ENCODE measurements at places on chromosomes 16 and 17.

GRCh38 chr17:79715943-79716797, 14.6 kb upstream of the ENPP7 start:
- DNase-seq: no peak

DNA sequence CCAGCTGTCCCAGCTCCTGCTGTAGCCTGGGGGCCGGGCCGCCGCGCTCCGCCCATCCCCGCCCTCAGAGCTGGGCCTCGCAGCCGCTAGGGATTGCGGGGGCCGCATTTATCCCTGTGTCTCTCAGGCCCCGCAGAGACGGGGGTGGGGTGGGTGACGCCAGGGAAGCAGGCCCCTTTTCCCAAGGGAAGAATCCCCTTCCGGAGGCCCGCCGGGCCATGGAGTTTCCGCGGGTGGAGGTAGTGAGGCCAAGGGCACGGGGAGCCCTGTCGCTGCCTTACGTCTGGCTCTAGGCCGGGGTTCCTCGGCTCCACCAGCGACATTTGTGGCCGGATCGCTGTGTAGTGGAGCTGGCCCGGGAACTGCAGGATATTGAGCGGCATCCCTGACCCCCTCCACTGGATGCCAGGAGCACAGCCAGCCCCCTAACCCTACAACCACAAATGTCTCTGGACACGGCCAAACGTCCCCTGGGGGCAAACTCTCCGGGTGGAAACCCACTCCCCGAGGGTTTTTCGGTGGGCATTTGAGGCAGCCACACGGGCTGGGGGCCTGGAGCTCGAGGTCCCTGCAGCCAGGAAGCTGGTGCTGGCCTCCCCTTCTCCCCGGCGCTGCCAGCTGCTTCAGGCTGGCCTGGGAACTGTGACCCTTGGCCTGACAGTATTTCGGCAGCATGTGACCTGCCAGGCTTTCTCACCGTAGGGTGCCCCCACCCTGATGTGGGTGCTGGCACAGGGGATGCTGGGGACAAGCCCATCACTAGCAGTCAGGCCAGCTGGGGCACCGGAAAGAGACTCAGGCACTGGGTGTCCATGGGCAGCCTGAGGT, 12.0 kb upstream of the CD300A start:
- peak; percentile 84 for DNase-seq

- no peak for DNase-seq
These were observed 12.4 kb downstream of the ZSCAN10 start for GRCh38 chr16:3086596-3087242.

DNA sequence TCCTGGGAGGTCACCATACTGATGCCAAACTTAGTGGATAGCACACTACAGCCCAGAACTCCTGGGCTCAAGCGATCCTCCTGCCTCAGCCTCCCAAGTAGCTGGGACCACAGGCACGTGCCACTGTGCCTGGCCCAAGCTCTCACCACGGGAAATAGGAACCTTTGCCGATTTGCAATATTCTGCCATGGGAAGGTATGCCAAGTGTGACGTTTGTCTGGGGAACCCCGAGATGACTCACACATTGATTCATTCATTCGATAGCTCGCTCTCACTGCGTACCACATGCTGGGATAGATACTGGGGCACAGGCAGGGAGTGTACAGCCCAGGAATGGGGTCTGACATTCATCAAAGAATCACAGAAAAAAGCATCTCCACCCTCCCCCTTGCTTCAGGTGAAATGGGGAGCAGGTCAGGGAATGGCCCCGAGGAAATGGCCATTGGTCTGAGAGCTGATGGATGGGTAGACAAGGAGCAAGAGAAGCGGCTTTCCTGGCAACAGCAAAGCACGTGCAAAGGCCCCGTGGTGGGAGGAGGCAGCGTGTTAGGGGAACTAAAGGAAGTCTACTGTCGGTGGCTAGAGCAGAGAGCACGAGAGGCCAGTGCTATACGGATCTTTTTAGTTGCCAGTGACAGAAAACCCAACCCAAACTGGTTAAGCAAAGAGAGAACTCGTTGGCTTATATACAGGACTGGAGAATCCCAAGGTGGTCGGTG, 44.1 kb downstream of the DNAH17 start:
- DNase-seq: no peak

DNA sequence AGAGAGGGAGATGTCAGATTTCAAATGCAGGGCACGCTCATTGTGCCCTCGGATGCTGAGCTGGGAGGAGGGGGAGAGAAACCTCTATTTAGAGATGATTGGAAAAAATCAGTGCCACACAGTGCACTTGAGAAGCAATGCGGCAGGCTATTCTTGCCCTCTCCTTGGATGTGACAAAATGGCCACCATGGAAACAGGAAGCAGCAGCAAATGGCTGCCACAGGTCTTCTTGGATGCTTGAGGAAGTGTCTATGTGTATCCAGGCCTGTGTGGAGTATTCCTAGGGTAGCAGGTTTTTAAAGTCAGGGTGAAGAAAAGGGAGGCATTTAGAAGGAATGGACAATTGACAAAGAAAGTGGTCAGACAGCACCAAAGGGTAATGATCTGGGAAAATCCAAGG, 340.1 kb upstream of the ZFHX3 start:
- no peak for DNase-seq

DNA sequence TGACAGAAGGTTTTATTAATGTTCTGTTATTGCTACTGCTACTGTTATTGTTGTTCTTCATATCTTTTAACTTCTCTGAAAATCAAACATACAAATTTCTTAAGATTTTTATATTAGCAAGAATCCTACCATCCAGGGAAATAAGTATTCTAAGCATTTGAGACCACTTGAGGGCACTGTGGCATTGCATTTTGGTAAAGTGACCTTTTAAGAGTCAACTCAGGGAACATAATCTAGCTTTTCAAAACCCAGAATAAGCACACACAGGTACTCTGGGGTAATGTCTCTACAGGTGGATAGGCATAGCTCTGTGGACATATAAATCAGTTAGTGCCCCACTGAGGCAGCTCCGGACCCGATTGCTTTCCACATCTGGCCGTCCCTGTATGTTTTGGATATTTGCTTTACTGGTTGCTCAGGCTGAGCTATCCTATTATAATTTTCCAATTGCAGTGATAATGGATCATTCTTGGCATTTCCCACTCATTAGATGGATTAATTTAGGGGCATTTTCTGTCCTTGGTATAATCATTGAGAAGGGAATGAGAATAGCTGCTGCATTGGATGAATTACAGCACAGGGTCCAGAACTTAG, 1425.1 kb upstream of the CDH8 start:
- DNase-seq: peak; percentile 64

DNA sequence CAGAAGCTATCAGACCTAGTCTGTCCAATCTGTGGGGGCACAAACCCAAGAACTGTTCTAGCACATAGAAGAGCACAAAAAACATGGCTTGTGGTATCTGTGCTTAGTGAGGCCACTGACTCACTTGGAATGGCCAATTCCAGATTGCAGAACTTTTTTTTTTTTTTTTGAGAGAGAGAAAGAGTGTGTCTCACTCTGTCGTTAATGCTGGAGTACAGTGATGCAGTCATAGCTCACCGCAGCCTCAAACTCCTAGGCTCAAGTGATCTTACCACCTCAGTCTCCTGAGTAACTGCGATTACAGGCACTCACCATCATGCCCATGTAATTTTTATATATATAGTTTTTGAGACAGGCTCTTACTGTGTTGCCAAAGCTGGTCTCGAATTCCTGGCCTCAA, 77.2 kb upstream of the CLEC3A start:
- no peak for DNase-seq

- DNase-seq: no peak
These were observed 284.1 kb downstream of the SOX9 start for GRCh38 chr17:72404872-72405271.

- DNase-seq: no peak
These were observed 22.9 kb downstream of the BANP start for GRCh38 chr16:87974178-87974577.

GRCh38 chr16:17724242-17724898, 253.6 kb upstream of the XYLT1 start:
- DNase-seq: no peak

DNA sequence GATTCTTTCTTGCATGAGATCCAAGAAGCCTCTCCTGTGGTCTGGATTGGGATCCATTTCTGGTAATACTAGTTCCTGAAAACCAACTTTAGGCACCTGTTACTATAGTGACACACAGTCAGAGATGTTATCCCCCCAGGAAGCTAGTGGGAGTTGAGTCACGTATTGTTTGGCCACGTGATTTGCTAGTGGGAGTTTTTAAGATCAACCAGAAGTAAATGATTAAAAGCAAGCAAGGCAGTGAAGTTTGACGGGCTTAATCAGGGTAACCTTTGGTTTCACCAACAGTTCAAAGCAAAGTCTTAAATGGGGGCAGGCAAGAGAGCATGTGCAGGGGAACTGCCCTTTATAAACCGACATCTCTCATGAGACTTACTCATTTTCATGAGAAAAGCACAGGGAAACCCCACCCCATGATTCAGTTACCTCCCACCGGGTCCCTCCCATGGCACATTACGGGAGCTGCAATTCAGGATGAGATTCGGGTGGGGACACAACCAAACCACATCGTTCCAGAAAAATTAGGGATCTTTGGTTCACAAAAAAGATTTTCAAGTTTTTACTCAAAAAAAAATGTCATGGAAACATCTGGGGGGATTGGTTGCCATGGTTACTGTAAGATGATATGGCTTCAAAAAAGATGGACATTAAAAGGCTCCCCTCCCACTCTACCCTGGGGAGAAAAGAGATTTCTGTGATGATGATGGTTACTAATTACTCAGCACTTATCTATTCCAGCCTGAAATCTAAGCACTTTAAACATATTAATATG, 483.1 kb upstream of the ERCC4 start:
- DNase-seq: no peak

- no peak for DNase-seq
These were observed 6.6 kb downstream of the SEC14L1 start for GRCh38 chr17:77147357-77147801.

DNA sequence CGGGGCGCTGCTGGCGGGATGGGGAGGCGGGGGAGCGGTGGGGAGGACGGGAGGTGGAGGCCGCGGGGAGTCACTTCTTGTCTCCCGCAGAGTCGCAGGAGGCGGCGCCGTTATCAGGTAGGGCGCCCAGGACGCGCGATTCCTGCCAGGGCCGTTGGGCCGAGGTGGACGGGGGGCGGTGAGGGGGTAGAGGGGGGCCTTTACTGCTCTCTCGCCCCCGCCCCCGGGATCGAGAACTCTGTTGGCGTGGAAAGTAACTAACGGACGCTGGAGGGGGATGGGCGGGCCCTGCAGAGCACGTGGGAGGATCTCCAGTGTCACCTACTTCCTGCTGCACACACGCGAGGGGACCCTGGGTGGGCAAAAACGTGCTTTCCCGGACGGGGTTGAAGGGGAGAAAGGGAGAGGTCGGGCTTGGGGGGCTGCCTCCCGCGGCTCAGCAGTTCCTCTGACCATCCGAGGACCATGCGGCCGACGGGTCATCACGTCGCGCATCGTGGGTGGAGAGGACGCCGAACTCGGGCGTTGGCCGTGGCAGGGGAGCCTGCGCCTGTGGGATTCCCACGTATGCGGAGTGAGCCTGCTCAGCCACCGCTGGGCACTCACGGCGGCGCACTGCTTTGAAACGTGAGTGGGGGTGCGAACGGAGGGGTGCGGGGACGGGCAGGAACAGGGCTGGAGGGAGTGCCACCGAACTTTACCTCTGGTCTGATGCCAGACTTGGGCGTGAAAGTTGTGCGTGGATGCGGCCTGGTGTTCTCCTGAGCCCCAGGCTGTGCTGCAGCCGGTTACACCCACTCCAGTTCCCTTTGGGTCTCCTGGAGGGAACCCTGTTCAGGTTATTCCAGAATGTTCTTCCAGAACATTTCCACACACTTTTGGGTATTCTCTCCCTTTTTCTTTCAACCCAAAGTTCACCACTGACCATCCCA, 569 bp downstream of the PRSS21 start:
- DNase-seq: no peak

- DNase-seq: no peak
These were observed 32.7 kb downstream of the ITGB3 start for GRCh38 chr17:47286198-47286914.

DNA sequence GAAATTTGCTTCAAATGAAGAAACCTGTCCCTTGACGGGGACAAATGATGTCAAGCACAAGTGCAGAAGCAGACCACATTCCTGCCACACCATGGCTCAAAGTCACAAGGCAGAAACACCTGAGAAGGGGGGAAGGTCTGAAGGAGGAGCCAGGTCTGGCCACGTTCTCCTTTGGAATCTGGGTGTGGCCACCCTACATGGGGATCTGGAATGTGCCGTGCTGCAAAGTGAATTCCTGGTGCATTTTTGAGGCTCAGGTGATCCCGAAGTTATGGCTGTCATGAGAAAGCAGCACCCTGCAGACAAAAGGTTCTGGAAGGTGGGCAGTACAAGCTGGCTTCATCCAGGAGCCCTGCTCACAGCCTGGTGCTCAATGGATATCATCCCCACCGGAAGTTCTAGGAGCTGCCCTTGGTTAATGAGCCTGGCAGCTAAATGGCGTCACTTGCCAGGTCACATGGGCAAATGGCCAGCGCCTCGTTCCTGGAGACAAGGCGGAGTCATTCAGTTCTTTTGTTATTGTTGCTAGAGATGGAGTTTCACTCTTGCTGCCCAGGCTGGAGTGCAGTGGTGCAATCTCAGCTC, 20.1 kb upstream of the ADCY9 start:
- DNase-seq: no peak

GRCh38 chr16:30650369-30651123, at the start of gene PRR14:
PRR14 (plus strand) TSS chr16:30650960; CDS start chr16:30651646, 686 bp downstream.
- DNase-seq: peak; percentile 99

DNA sequence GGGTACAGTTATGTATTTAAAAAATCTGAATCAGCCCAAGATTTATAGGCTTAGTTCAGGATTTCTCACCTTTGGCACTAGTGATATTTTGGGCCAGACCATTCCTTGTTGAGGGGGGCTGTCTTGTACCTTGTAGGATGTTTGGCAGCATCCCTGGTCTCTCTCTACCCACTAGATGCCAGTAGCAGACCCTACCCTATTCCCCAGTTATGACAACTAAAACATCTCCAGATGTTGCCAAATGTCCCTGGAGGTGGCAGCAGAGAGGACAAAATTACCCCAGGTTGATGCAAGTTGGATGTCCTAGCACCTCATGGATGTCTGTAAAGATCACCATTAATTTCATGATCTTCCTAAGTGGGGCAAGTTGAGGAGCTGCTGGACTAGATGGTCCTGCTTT, 45.8 kb downstream of the SYT17 start:
- no peak for DNase-seq

GRCh38 chr16:56615353-56615752, 7.0 kb downstream of the MT2A start:
- DNase-seq: no peak

DNA sequence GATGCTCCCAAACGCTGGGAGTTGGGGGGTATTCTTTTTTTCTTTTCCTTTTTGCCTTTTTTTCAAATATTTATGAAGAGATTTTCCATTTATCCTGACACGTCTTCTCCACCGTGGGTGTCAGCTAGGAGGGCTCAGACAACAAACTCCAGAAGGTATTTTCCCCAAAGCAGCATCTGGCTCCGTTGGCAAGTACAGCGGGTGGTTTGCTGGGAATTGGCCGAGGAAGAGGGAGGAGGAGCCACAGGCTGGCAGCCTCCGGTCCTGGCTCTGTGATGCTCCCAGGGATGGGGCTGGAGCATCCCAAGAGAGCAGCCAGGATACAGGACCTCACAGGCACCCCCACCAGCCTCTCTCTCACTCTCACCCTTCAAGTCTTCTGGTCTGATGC, 10.9 kb upstream of the CACNG4 start:
- DNase-seq: peak; percentile 32
